ENCODE measurements at places on chromosomes 7 and 10. TPM values are rescaled to one million over a fixed set of nuclear protein-coding genes. Genes with fewer than 3 reads are reported as not detected.

DNA sequence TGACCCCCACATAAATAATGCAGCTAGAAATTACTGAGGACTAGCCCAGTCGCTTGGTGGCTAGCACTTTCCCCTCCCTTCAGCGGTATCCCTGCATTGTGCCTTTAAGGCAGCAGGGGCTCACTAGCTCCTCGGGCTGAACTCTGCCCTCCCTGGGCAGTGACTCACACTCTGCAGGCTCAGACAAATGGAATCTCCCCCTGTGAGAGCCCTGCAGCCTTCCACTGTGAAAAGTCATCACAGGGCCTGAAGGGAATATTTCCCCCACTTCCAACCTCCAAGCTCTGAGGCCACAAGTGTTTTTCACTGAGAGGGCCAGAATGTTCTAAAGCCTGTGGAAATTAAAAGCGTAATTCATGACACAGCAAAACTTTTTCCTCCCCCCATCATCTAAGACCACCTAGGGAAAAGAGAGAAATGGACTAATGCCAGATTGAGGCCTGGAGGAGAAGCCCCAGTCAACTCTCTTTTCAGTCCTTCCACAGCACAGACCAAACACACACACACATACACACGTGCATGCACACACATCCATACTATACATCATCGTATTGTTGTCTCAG is 93.6 kb upstream of the COL1A2 start:
- no peaks in the 10 kb centered on the region for H3K36me3 ChIP-seq
- no peak for DNase-seq
- H3K27me3 ChIP-seq = peaks cover 14% of the 10 kb centered on the region

The RADIL gene
- 0.58 TPM for total RNA-seq

The SH2D4B gene
- total RNA-seq = 0.18 TPM

DNA sequence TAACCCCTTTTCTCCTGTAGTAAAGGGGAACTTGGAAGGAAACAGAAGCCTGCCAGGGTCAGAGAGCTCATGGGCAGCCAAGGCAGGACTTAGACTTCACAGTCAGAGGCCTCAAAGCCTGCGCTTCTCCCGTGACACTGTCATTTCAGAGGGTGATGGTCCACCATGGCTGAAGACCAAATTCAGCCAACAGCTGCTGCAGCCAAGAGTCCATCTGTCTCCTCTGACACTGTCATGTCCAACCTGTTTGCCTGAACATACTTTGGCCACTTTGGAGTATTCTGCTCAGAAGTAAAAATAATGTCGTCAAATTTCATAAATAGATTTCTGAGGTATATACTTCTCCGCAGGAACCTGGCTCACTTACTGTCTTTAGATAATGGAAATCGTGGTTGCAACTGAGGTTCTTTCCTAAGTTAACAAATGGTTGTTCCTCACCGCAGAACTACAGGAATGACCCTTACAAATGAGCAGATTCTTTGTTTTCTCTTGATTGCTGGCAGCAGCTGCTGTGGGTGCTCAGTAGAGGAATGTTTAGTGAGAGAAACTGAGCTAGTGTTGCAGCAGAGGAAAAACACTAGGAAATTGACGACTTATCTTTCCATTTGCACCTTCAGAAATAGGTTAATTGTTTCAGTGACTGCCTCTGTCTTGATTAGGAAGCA is 626.5 kb downstream of the SDK1 start:
- no peaks in the 10 kb centered on the region for H3K4me1 ChIP-seq
- H3K4me3 ChIP-seq = no peak overlapping the region
- no peak overlapping the region for H3K27ac ChIP-seq
- DNase-seq = no peak
- H3K27me3 ChIP-seq = peaks cover 11% of the 10 kb centered on the region

DNA sequence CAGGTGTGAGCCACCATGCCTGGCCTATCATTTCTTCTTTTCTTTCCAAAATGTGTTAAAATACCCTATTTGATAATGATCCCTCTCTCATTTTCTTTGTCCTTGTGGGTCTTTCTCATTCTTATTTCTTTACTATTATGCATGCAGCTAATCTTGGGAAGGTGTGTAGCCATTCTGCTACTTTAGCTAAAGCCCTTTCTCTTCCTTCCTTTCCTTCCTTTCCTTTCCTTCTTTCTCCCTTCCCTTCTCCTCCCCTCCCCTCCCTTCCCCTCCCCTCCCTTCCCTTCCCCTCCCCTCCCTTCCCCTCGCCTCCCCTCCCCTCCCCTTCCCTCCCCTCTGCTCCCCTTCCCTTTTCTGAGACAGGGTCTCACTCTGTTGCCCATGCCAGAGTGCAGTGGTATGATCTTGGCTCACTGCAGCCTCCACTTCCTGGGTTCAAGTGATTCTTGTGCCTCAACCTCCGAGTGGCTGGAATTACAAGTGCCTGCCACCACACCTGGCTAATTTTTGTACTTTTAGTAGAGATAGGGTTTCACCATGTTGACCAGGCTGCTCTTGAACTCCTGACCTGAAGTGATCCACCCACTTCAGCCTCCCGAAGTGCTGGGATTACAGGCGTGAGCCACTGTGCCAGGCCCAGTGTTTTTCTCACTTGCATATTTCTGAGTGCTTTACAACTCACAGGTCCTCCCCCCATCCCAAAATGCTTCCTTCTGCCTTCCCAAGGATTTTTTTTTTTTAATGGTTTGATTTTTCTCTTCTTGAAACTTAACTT is 42.3 kb downstream of the HIP1 start:
- no peak for DNase-seq
- no peaks in the 10 kb centered on the region for H3K36me3 ChIP-seq
- H3K4me1 ChIP-seq = no peaks in the 10 kb centered on the region
- H3K4me3 ChIP-seq = no peak overlapping the region
